ENCODE measurements at places on chromosomes 16 and 17.
A peak's percentile ranks its signal among the peaks of the same experiment; 100 is the strongest.

- peak; percentile 55 for DNase-seq
Measured at GRCh38 chr17:32503251-32504165, 16.7 kb downstream of the CDK5R1 start.

GRCh38 chr16:47627085-47627639 is 166.0 kb downstream of the PHKB start:
- DNase-seq = no peak

DNA sequence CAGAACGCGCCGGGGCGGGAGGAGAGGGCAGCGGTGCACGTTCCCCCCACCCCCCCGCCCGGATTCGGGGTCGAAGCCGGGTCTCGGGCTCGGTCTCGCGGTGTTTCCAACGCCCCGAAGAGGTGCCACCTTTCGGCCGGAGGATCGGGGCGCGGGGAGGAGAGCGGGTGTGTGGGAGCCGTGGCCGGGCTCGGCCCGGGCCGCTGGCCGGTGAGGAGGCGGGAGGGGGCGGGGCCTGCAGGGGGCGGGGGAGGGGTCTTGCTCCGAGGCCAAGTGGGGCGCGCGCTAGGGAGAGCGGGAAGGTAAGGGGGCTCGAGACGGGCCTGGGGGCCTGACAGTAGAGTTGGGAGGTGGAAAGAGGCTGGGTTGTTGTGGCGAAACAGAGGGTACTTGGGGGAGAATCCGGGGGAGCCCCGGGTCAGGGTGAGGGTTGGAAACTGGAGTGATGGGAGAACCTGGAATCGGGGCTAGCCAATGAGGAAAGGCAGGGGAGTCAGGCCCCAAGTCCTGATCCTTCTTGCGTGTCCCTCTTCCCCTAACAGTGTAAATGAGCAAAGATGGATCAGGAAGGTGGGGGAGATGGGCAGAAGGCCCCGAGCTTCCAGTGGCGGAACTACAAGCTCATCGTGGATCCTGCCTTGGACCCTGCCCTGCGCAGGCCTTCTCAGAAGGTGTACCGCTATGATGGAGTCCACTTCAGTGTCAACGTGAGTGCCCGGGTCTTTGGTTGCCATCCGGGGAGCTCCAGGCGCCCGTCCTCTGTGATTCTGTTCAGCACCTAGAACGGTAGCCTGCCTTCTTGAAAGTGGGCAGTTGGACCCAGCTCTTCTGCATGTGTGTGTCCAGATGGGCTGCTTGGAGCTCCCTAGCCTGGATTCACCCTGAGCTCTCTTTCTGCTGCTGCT is 873 bp downstream of the SETD1A start:
- no peak for DNase-seq

- peak; percentile 59 for DNase-seq
Measured at GRCh38 chr17:1629504-1630310, 1.1 kb upstream of the SLC43A2 start.

DNA sequence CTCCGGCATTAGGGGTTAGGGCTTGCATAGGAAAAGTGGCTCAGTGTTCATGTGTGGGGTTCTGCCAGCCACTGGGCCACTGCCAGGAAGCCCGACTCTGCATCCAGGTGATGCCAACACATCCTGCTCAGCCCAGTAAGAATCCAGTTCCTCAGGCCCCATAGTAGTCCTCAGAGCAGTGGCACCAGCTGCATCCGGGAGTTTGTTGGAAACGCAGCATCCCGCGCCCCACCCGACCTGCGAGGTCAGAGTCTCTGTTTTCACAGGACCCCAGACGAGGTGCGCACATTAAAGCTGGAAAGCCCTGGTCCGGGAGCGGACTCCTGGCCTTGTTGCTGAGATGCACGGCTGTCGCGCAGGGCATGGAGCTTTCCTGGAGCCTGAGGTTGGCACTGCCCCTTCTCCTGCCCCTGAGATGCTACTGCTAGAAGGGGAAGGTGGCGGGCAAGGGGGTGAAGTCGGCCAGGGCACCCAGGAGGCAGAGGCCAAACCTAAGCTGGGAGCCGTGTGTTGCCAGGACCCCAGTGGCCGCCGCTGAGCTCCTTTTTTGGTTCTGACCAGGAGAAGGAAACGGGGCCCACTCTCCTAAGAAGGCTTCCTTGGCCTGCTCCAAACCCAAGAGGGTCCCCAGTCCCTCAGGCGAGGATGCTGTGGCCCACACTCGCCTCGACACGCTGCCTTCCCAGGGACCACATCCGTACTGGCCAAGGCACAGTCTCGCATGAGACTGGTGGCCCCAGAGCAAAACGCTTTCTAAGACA is 44.4 kb downstream of the NOS2 start:
- DNase-seq = no peak

DNA sequence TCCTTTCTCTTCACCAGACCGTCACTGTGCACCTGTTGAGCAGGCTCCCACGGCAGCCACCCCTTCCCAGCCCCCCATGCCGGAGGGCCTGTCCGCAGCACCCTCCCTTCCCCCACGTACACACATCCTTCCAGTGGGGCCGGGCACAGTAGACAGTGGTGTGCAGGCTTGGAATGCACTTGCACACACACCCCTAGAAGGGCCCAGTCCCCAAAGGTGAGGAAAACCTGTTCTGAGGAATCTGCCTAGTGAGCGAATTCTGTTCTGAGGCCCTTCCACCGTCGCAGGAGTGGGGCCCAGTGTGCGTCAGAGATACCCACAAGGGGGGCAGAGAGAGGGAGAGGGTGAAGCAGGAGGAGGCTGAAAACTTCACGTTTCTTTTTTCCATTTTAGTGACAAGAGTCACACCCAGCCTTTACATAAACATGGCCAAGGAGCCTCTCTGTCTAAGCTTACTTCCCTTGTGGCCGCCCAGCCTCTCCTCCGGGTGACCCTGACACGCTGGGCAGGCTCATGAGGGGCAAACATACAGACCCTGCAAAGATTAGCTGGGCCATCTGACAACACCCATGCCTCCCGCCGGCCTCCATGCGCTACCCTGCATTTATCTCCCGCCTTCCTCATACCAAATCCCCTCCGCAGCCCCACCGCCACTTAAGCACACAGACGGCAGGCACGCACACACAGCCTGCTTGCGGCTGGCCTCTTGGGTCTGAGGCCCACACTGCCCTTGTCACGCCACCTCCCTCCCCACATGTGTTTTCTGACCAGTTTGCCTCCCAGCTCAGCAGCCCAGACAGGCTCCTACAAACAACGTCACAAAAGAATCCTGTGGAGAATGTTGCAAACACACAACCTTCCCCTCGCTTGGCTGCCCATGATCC is 1.8 kb downstream of the ZBTB4 start:
- no peak for DNase-seq

- no peak for DNase-seq
Measured at GRCh38 chr16:4315186-4316107, at the start of gene GLIS2. GLIS2 (plus strand) TSS chr16:4316067; CDS start chr16:4332281, 16,214 bp downstream.

- DNase-seq = no peak
Measured at GRCh38 chr17:63369233-63369632, 76.9 kb downstream of the CYB561 start.

DNA sequence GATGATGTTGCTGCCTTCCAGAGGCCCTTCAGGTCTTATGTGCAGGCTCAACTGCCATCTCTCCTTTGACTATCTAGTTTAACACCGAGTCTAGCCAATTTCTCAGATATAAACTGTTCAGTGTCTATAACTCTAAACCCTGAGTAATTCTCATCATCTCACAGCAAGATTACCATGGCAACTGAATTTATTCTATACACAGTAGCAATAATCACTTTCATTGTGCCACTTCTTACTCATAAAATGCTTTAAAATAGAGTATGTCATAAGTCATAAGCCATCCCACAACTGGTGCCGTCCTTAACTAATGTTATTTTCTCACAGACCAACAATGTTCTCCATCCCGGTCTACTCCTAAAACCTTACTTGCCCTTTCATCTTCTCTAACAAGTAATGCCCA is 45.0 kb downstream of the SYNRG start:
- DNase-seq = no peak

- DNase-seq = no peak
Measured at GRCh38 chr17:6661464-6661848, 9.9 kb downstream of the C17orf100 start.

GRCh38 chr16:3643095-3643730 is 11.3 kb upstream of the DNASE1 start:
- DNase-seq = no peak

GRCh38 chr17:57108671-57109392 is 23.8 kb downstream of the AKAP1 start:
- DNase-seq = no peak

GRCh38 chr17:44775838-44776621 is 17.2 kb downstream of the ADAM11 start:
- no peak for DNase-seq

- DNase-seq = no peak
Measured at GRCh38 chr16:20114356-20114755, 40.7 kb upstream of the GPR139 start.

GRCh38 chr17:63558441-63558840 is 8.2 kb downstream of the DCAF7 start:
- no peak for DNase-seq

GRCh38 chr16:17497648-17498047 is 26.9 kb upstream of the XYLT1 start:
- DNase-seq = no peak

DNA sequence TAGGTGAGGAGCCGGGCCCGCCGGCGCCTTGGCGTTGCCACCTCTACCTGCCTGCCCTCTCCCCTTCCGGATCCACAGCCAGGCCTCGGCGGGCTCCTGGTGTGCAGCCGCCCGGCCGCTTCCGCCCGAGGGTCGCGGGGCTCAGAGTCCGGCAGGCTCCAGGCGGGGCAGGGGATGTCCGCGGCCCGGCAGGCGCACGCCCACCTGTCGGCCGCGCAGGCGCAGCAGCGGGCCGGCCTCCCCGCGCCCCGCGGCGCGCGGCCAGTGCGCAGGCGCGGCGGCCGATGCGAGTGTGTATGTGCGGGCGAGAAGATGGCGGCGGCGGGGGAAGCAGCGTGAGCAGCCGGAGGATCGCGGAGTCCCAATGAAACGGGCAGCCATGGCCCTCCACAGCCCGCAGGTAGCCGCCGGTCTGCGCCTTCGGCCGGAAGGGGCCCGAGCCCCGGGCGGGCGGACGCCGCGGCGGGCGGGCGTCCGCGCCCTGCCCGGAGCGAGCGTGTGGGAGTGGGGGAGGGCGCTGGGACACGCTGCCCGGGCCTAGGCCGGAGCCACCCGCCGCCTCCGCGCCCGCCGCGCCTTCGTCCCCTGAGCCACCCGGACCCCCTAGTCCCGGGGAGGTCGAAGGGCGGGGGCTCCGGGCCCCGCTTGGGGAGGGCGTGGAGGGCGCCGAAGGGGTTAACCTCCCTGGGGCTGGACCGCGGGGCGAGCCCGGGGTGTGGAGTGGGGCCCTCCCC is at the start of gene USP10:
Gene USP10 (plus strand): TSS at position 289 of the 734 bp plus-strand sequence. CDS start 91 bp downstream, at position 380.
- peak; percentile 81 for DNase-seq

- no peak for DNase-seq
Measured at GRCh38 chr17:44830359-44831288, 537 bp upstream of the GJC1 start.

GRCh38 chr17:47172696-47173565 is 16.2 kb downstream of the CDC27 start:
- no peak for DNase-seq

- no peak for DNase-seq
Measured at GRCh38 chr17:8732406-8733085, 12.1 kb downstream of the CCDC42 start.

GRCh38 chr17:67642488-67642887 is 75.2 kb upstream of the NOL11 start:
- DNase-seq = no peak

- no peak for DNase-seq
Measured at GRCh38 chr16:19705146-19705501, 12.9 kb downstream of the KNOP1 start.

DNA sequence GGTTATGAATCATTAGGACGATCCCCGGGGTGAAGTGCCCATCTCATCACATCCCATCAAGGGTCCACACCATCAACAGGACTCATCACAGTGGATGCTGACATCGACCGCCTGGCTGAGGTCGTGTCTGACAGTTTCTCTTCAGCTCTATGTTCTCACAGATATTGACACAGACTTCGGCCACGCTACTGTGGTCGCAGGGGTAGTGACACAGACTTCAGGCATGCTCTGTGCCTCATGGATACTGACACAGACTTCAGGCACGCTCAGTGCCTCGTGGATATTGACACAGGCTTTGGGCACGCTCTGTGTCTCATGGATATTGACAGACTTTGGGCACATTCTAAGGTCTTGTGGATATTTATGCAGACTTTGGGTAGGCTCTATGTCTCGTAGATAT is 50.1 kb downstream of the KLHDC4 start:
- DNase-seq = no peak

DNA sequence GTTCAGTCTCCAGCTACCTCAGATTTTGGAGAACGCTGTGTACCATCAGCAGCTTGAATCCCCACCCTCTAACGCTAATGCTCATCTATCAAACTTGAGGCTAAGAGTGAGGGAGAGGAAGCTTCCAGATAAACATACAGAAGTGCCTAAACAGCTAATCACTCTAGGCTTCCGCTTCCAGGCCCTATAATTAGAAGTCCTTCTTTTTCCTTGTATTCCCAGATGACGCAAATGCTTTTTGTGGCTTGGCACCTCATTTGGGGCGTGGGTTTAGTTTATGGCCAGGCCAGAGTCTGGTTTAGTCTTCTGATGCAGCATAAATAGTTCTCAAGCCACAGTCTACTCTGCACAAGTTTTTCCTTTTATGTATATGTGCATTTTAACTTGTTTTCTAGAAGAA is 263.4 kb downstream of the BCAS3 start:
- no peak for DNase-seq
